ENCODE measurements at places on chromosomes 7 and 10.

DNA sequence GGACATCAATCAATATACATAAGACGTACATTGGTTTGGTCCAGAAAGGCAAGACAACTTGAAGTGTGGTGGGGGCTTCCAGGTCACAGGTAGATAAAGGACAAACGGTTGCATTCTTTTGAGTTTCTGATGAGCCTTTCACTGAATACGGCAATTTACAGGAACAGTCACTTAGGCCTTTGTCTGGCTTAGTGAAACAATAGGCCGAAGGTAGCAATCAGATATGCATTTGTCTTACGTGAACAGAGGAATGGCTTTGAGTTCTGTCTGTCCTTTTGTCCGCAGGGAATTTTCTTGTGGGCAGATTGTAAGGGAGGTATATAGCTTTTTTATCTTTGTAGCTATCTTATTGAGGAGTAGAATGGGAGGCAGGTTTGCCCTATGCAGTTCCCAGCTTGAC, 10.8 kb upstream of the STN1 start:
- no peak for DNase-seq

DNA sequence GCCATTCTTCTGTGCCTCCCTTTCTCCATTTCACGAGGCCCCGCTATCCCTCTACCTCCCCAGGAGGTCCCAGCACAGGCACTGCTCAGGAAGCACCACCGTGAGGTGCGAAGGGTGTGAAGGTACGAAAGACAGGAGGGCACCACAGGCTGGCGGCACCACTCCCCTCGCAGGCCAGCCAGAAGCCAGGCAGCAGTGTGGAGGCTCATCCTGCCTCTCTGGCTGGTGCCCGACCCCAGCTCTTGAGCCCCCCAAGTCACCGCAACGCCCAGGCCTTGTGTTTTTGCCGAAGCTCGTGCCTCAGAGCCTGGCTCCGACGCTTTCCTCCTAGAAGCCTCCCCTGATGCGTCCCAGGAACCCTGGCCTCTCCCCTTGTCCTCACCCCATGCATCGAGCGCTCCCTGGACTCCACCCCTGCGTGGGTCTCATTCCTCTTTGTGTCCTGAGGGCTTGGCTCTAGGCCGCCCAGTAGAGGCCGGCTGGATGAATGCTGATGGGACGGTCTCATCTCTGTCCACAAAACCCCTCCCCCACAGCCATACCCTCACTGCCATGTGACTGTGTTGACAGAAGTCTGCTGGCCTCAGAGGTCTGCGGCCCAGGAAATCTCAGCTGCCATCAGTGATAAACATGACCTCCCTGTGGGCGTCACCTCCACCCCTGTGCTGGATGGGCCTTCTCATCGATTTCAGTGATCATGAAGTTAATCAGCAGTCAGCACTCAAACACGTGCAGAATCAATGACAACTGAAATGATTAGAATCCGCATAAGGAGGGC, 19.3 kb downstream of the BRI3 start:
- no peak for DNase-seq

GRCh38 chr10:69361303-69361614, 55.5 kb downstream of the TACR2 start:
- no peak for DNase-seq

DNA sequence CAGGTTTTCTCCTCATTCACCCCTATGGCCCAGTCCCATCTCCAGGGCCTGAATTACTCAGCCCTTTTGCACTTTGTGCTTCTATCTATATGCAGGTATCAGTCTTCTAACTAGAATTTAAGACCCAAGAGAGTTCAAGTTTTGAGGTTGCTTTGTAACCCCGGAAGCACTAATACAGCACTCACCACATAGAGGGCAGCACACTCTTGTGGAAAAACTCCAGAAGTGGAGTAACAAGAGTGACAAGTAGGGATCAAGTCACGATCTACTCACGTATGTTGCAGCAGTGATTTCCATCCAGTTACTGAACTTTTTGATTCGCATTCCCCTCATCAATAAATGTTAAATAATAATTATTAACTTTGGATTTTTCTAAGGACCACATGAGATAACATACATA, 151.0 kb downstream of the CHCHD3 start:
- no peak for DNase-seq

GRCh38 chr7:103821092-103821491, 168.4 kb downstream of the RELN start:
- DNase-seq, result no peak

DNA sequence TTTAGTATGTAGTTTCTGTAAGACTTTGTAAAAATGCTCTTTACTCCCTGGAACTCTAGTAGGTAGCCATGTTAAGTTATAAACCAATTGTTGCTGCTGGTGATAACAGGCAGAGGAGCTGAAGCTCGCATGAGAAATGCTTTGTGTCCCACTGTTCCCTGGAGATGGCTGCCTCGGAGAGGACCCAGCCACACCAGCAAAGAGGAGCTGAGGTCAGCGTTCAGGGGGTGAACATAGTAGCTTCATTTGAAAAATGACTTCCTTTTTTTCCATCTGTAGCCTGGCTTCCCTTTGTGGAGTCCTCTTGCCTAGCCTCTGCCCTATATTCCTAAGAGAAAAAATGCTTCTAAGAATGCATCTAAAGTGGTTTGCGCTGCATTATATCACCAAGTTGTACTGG, 20.3 kb downstream of the CELF2 start:
- DNase-seq, result no peak

- DNase-seq, result no peak
Measured at GRCh38 chr7:23017309-23017708, 3.4 kb upstream of the HYCC1 start.

DNA sequence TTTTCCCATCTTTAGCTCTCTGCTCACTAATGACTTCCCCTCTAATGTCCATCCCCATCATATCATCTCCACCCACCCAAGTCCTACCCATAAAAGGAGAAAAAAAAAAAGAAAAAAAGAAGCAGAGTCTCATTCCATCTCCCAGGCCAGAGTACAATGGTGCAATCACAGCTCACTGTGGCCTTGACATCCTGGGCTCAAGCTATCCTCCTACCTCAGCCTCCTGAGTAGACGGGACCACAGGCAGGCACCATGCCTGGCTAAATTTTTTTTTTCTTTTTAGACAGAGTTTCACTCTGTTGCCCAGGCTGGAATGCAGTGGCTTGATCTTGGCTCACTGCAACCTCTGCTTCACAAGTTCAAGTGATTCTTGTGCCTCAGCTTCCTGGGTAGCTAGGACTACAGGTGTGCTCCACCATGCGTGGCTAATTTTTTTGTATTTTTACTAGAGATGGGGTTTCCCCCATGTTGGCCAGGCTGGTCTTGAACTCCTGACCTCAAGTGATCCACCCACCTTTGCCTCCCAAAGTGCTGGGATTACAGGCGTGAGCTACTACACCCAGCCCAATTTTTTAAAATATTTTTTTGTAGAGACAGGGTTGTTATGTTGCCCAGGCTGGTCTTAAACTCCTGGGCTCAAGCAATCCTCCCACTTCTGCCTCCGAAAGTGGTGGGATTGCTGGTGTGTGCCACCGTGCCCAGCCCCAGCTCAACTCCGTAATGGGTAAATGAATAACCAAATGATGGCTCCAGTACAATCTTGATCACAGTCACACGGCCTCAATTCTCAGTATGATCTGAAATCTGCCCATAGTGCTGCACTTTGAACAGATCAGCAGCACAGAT, 24.6 kb upstream of the SGMS1 start:
- DNase-seq, result no peak

DNA sequence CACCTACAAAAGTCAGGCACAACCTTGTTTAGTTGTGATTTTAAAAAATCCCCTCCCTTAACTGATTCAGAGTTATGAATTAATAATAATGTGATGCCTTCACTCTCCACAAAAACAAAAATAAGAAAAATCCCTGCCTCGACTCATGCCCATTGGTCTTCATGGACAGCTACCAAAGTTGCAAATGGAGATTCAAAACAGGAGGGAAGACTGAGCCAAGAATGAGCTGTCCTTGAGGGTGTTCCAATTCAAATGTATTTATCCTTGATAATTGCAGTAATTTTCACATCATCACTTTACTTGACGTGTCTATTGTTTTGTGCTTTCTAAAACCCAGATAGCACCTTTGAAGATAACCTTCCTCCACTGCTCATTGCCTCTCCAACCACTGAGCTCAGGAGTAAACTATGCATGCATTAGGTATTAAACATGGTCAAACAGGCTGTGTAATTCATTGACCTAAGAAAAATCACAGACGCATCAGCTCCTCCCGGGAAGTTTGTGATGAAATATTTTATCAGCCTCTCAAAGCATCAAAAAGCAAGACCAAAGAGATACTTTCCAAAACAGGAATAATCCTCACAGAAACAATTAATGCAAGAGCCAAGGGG, 712.7 kb upstream of the IGFBP3 start:
- no peak for DNase-seq

DNA sequence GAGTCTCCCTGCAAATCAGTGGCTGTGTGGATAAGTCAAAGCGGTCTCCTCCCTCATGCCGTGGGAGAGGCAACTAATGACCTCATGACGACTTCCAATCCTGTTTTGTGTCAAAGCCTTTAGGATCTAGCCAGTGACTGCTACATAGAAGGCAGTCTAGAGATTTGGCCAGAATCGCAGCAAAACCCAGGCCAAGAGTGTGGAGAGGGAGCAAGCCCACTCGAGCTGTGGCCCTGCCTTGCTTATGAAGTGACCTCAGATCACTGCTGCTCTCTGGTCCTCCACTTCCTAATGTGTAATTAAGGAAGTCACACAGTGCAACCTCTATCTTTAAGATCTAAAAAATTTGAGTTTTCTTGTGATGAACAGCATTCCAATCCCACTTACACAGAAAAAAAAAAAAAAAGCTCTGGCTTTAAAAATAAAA, 296.7 kb upstream of the KLF6 start:
- DNase-seq, result no peak

DNA sequence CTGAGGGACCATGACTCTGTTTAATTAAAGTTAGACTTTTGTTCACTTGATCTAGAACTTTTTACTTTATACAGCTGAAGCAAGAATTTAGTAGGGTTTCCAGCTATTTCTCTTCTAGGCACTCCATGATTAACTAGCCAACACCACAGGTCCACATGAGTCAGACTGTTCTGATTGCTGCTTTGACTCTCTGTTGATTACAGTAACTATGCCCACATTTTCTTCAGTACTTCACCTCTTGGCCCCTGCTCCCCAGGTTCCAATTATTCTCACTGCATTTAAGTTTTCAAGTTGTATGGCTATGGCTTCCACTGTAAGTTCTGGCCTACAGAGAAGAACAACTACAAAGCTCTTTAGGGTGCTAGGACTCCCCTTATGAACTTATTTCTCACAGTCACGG, 737.2 kb upstream of the IGFBP3 start:
- no peak for DNase-seq

GRCh38 chr10:11007476-11008020, 10.1 kb upstream of the CELF2 start:
- no peak for DNase-seq

DNA sequence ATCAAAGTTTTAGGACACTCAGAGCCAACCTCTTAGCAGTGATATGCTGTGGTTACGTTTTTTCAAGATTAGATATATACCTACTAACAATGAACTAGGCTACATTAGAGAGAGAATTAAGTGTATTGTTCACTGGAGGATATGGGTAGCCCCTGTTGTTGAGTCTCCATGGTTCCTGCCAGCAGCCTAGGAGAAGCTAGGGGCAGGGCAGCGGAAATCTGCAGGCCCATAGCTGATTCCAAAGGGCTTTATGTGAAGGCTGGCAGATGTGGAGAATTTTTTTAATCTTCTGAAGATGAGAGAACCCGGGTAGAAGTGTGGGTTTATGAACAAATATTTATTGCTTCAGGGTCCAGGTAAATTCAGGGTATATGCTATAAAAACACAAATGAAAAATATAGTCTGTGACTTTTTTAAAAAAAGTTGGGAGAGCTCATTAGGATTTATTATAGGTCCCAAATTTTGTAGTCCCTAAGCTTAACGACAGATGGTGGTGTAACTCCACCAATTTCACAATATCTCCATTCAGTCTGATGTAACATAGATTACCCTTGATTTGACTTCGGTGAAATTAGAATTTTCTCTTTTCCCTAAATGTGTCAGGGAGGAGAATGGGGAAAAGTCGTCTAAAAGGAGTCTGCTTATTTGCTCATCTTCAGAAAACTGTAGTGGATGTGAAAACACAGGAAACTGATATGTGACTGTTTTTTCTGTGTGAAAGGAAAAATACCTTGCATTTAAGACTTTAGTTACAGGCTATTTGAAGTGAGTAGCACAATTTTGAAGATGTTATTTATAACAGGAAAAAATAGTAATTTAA, 163.0 kb upstream of the PPP1R3A start:
- DNase-seq, result no peak

GRCh38 chr10:14253711-14254110, 77.0 kb downstream of the FRMD4A start:
- DNase-seq, result no peak

DNA sequence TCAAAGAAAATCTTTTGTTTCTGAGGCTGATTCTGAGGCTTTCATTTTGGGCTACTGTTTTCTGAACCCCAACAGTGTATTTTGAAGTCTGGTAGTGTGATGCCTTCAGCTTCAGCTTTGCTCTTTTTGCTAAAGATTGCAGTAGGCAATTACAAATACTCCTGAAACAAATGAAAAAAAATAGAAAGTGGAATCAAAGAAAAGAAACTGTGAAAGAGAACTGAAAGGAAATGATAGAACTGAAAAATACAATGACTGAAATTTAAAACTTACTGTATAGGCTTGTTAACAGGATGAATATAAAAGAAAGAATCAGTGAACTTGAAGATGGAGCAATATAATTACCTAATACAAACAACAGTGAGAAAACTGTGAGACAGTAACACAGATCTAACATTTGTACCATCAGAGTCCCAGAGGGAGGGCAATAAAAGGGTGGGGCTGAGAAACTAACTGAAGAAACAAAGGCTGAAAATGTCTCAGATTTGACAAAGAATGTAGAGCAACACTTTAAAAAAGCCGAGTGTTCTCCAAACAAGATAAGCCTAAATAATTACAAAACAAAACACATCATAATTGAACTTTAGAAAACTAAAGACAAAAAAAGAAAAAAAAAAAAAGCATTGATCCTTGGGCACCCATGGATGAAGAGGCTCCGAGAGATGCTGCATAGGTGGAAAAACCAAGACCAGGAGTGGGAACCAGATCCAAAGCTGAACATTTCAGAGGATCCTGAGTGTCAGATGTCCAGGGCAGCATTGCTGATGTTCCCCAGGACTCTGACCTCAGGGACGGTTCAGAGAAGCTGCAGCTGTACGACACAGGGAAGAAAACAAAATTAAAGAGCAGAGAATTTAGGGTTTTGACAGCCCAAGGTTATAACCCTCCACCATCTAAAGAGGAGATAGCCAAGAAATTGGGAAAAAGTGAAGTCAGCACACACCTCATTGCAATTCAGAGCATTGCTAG, 223.2 kb upstream of the IGFBP3 start:
- no peak for DNase-seq

DNA sequence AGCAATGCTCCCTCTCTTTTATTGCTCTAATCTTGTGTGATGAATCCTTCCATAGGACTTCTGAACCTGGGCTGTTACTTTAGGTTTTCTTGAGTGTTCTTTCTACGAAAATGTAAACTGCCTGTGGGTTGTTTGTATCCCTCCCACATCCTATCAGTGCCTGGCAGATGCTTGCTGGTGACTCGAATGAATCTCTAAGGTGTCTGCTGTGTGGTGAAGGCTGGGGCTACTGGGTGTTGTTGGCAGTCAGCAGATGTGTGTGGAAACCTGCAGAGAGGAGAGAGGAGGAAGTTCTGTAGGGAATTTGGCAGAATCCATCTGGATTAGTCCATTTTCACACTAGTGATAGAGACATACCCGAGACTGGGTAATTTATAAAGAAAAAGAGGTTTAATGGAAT, 639.4 kb downstream of the CALN1 start:
- no peak for DNase-seq

- DNase-seq, result no peak
Measured at GRCh38 chr10:122855745-122856144, 10.1 kb upstream of the CUZD1 start.

All from stimulated activated CD4-positive, alpha-beta T cell treated with anti-CD3 and anti-CD28 coated beads, Interleukin-1b, Interleukin-23, amount 100 ng/mL, for 4 hours (primary cell).